ENCODE measurements at places on chromosomes 1 and 21. TPM values are rescaled to one million over a fixed set of nuclear protein-coding genes. Genes with fewer than 3 reads are reported as not detected.
A peak's percentile ranks its signal among the peaks of the same experiment; 100 is the strongest.

FMO5 gene
- total RNA-seq: 10.4 TPM

C4BPB gene
- total RNA-seq: 4.2 TPM

KIF26B gene
- 6.7 TPM for total RNA-seq

TEKT2 gene
- 21.3 TPM for total RNA-seq

DNA sequence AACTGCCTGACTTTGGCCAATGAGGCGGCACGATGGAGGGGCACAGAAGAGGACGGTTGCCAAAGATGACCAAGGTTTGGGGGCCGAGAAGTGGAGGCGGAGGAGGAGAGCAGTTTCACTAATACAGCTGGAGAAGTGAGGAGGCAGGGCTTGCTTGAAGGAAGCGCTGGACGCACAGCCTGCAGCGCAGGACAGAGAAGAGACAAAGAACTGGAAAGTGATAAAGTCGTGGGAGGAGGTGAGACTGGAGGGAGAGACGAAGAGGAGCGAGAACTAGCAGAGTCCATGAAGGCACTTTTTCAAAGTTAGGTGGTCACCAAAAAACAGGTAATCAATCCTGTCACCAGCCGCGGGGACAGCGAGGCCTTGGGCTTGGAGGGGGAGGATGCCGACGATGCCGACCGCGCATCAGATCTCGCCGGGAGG, 771 bp downstream of the PACC1 start:
- DNase-seq: peak; percentile 22
- H3K4me1 ChIP-seq: no peaks in the 10 kb centered on the region
- peak overlapping the region; percentile 88 for H3K4me3 ChIP-seq
- H3K27ac ChIP-seq: no peak overlapping the region

- H3K27ac ChIP-seq: no peak overlapping the region
- H3K4me1 ChIP-seq: no peaks in the 10 kb centered on the region
- no peaks in the 10 kb centered on the region for H3K36me3 ChIP-seq
- no peak for DNase-seq
Observed at GRCh38 chr1:15290382-15290781, 43.4 kb downstream of the FHAD1 start.

GRCh38 chr1:169100651-169101088, 5.8 kb upstream of the ATP1B1 start:
- H3K27ac ChIP-seq: no peak overlapping the region
- no peaks in the 10 kb centered on the region for H3K4me1 ChIP-seq
- H3K27me3 ChIP-seq: no peaks in the 10 kb centered on the region
- no peak overlapping the region for H3K4me3 ChIP-seq
- no peaks in the 10 kb centered on the region for H3K36me3 ChIP-seq
- DNase-seq: no peak

- H3K4me1 ChIP-seq: no peaks in the 10 kb centered on the region
- no peak overlapping the region for H3K4me3 ChIP-seq
- H3K36me3 ChIP-seq: no peaks in the 10 kb centered on the region
- peak; percentile 56 for DNase-seq
- H3K27me3 ChIP-seq: no peaks in the 10 kb centered on the region
Observed at GRCh38 chr1:229148041-229148671, 122.8 kb upstream of the RAB4A start.

DNA sequence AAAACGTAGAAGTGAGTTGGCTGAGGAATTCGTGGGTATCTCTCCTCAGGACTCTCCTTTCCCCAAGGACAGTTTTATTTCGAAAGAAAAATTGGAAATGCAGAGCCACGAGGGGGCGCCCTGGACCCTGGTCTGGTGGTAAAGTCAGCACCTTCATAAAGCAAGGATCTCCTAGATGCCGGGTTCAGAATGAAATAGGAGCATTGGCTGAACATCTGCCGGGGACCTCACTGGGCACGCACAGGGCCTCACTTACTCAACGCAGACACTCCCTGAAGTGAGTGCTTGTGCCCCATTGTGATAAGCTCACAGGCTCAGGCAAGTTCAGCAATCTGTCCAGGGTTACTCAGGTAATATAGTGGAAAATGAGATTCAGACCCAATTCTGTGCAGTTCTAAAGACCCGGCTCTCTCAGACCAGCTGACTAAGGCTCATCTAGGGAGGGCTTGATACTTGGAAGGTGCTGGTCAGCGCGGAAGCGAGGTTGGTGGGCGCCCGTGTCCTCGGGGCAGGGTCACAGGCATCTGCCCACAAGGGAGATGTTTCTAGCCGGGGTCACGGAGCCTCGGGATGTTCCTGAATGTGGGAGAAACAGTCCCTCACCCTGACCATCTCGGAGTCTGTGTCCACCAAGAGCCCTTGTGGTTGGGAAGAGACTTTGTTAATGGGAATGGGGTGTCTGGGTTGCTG, 55.7 kb upstream of the ETV3 start:
- H3K36me3 ChIP-seq: no peaks in the 10 kb centered on the region
- H3K4me3 ChIP-seq: no peak overlapping the region
- DNase-seq: peak; percentile 59
- H3K27ac ChIP-seq: no peak overlapping the region
- peaks cover 26% of the 10 kb centered on the region for H3K27me3 ChIP-seq
- H3K4me1 ChIP-seq: peaks cover 2% of the 10 kb centered on the region

DNA sequence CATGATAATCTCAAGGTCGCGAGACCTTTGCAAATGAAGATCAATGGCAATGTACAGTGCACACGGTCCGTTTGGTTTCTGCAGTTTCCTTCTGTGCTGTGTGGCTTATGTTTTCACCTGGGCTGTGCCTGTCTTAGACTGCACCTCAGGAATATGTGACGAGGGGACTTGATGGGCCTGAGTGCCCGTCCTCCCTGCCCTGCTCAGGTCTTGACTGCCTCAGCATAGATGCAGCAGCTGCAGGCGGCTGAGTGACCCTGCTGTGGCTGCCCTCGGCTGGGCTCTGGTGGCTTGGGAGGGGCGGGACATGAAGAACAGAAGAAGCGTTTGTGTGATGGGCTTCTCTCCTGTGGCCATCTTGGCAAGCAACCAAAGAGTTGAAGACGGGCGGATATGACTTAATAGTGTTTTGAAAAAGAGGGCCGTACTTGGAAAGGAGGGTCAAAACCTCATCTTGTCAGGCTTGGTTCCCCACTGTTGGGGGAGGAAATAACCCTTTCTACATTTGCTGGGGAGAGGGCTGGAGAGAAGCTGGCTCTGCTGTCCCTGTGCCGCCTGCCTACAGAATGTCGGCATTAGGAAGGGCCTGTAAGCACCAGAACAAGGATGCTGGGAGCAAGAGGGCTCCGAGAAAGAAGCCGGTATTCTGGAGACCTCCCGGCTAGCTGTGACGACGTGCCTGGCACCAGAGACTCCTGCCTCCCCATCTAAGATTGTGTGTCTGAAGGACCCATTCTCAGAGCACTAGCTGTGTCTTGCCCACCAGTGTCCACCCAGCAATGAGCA, 7.1 kb downstream of the MYBPHL start:
- no peak overlapping the region for H3K4me3 ChIP-seq
- no peaks in the 10 kb centered on the region for H3K36me3 ChIP-seq
- peaks cover 4% of the 10 kb centered on the region for H3K4me1 ChIP-seq
- peak overlapping the region; percentile 81 for H3K27ac ChIP-seq

DNA sequence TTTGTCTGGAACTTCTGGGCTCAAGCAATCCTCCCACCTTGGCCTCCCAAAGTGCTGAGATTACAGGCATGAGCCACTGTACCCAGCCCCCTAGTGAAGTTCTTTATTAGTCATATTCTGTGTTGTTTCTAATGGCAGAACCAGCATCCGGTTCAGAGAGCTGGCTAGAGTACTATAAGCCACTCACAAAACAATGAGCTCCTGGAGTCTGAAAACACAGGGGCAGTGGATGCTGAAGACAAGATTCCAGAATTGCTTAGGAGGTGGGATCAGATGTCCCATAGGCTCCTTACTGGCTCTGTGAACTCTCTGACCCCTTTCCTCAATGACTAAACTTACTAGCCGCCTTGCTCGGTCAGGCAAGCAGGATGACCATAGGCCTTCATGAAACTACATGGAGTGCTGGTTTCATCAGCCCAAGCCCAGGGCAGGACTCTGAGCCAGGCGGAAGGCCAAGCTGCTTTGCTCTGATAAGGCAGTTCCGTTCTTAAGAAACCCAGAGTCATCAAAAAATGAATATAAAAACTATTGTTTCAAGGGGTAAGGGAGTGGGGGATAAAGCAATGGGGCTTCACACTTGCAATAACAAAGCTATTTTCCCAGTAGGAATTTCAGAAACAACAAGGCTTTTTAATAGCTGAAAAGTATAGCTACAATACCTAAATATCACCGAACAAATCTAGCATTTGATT, 8.1 kb downstream of the MTHFR start:
- no peaks in the 10 kb centered on the region for H3K27me3 ChIP-seq
- peaks cover 16% of the 10 kb centered on the region for H3K36me3 ChIP-seq
- DNase-seq: no peak
- H3K4me1 ChIP-seq: peaks cover 9% of the 10 kb centered on the region

- peak; percentile 54 for DNase-seq
- H3K27ac ChIP-seq: peak within 1 kb of the TSS; percentile 69
- H3K4me3 ChIP-seq: peak within 1 kb of the TSS; percentile 79
- peaks cover 10% of the 10 kb centered on the region for H3K4me1 ChIP-seq
Observed at GRCh38 chr21:36966066-36966820, at the start of gene HLCS. Gene HLCS, minus strand, starts transcription at chr21:36966669. Its CDS starts 31 bp downstream, at chr21:36966638.

DNA sequence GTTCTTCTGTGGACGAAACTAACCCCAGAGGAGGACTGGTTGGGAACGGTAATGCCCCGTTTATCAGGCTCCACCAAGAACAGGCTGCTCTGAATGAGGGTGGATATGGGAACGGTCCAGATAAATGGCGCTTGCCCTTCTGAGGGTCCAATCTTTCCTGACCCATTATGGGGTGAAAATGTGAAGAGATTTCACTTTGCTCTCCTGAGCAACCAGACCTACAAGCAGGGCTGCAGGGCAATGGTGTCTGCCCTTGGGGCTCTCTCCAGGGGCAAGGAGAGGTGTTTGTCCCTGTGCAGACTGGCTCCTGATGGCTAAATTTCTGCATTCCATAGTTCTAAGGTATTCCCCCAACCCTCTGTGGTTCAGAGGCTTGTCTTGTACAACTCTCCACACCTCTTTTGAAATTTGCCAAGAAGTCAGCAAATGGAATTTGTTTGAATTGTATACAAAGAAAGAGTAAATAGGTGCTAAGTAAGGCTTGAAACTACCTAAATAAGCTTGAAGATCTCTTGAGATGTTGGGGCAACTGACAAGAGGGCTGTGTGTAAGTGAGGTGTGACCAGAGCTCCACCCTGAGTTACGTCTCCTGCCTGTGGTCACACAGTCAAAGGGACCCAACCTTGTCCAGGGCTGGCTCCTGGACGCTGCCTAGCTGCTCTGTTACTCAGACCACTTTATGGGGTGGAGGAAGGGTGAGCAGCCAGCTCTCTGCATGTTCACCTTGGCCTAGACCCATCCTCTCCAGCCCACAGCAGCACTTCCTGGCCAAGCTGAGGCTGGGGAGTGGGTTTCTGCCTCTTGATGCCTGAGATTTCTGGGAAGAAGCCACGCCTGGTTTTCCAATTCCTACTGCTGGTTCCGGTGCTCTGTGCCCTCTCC, 24.8 kb downstream of the SLC2A1 start:
- H3K36me3 ChIP-seq: peaks cover 10% of the 10 kb centered on the region
- H3K4me1 ChIP-seq: peaks cover 3% of the 10 kb centered on the region
- H3K27ac ChIP-seq: no peak overlapping the region
- H3K4me3 ChIP-seq: no peak overlapping the region
- H3K27me3 ChIP-seq: no peaks in the 10 kb centered on the region

DNA sequence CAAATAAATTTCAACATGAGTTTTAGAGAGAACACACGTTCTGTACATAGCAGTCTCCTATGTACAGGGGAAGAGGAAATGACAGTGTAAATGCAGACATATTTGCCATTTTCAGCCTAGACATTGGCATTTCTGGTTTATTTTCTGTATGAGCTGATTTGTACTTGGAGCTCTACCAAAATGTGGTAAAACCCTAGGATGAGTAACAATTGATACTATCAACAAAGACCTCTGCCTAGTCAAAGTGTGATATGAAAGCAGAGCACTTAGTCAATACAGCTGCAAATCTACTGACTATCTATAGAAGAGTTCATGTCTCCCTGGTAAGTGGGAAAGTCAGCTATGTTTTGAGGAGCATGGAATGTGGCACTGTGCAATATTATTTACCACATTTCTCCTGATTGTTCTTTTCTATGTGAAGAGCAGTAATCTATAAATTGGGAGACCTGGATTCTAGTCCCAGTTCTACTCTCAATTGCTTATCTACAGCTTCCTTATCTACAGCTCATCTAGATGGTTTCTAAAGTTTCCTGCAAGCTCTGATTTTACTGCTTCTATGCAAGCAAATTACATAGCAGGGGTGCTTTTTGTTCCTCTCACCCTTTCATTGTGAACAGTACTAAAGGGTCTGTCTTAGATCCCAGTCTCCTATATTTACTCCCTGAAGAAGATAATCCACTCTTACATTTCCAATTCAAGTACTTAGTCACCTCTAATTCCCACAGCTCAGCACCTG, 334.2 kb downstream of the NTNG1 start:
- no peak for DNase-seq
- H3K27ac ChIP-seq: no peak overlapping the region
- no peaks in the 10 kb centered on the region for H3K27me3 ChIP-seq
- H3K4me3 ChIP-seq: no peak overlapping the region

GRCh38 chr1:170886460-170886859, 48.9 kb upstream of the MROH9 start:
- no peaks in the 10 kb centered on the region for H3K36me3 ChIP-seq
- no peaks in the 10 kb centered on the region for H3K27me3 ChIP-seq
- DNase-seq: no peak
- H3K4me1 ChIP-seq: no peaks in the 10 kb centered on the region

- peak within 1 kb of the TSS; percentile 95 for H3K27ac ChIP-seq
- peak within 1 kb of the TSS; percentile 66 for H3K4me3 ChIP-seq
- H3K27me3 ChIP-seq: no peaks in the 10 kb centered on the region
- DNase-seq: peak; percentile 97
- H3K4me1 ChIP-seq: peaks cover 22% of the 10 kb centered on the region
Observed at GRCh38 chr1:8817412-8818324, at the start of gene RERE. Gene RERE, minus strand, starts transcription at chr1:8817640.

- H3K36me3 ChIP-seq: no peaks in the 10 kb centered on the region
- H3K4me1 ChIP-seq: peaks cover 11% of the 10 kb centered on the region
- DNase-seq: no peak
- H3K4me3 ChIP-seq: no peak overlapping the region
- H3K27me3 ChIP-seq: no peaks in the 10 kb centered on the region
Observed at GRCh38 chr1:230575886-230576500, 66.3 kb upstream of the COG2 start.

DNA sequence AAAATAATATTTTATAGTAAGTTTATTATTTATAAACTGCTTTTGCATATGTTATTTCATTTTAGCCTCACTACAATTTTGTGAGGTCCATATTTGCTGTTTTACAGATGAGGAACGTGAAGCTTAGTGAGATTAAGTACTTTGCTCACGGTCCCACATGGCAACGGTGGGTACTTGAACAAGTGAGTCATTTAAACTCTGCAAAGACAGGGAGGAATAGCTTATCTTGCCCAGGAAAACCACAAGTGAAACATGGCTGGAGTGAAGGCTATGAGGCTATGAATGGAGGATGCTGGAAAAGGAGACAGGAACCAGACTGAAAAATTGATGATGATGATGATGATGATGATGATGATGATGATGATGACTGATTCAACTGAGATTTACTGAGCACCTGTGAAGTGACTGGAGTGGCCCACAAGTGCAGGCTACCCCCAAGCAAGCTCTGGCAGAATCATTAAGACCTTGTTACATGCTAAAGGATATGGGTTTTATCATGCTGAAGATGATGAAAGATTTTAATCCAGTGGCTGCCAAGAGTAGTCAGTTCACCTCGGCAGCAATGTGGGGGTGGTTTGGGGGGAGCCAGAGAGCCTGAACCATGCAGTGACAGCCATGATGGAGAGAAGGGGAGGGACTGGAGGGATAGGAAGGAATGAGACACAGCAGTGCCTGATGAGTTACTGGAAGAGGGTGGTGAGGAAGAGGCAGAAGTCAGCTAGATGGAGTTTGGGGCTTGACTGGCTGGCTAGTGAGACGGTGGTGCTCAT, 1.4 kb upstream of the ABCA4 start:
- DNase-seq: no peak
- no peaks in the 10 kb centered on the region for H3K4me1 ChIP-seq
- H3K27ac ChIP-seq: no peak overlapping the region
- H3K4me3 ChIP-seq: no peak overlapping the region
- no peaks in the 10 kb centered on the region for H3K27me3 ChIP-seq
- no peaks in the 10 kb centered on the region for H3K36me3 ChIP-seq
